ENCODE measurements at places on chromosomes 1 and 21.

- DNase-seq = no peak
Measured at GRCh38 chr1:182137546-182137945, 76.0 kb upstream of the ZNF648 start.

DNA sequence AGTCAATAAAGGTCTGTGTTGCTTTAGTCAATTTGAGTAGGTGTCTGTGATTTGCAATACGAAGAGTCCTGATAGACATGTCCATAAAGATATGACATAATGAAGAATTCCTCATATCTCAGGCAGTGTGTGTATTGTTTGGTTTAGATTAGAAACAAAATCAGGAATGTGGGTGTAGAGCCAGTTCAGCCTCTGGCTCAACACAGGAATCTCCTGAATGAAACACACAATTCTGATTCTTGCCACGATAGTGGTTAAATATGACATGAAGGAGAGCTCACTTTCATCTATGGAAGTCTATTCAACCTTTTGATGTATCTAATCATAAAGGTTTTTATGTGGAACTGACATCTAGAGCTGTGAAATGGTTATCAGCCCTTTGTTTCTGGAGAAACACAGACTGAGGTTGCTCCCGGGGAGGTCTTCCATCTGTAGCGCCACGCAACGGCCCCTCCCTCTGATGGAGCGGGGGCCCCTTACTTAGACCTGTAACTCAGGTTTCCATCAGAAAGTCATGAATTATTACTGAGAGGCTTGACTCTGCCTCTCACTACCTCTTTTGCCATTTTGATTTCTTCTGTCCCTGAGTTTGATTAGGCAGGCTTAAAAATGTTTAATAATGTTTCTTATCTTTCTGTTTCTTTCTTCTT is 19.5 kb downstream of the TSPAN2 start:
- peak; percentile 58 for DNase-seq

- DNase-seq = no peak
Measured at GRCh38 chr1:227732586-227733308, 2.4 kb downstream of the JMJD4 start.

DNA sequence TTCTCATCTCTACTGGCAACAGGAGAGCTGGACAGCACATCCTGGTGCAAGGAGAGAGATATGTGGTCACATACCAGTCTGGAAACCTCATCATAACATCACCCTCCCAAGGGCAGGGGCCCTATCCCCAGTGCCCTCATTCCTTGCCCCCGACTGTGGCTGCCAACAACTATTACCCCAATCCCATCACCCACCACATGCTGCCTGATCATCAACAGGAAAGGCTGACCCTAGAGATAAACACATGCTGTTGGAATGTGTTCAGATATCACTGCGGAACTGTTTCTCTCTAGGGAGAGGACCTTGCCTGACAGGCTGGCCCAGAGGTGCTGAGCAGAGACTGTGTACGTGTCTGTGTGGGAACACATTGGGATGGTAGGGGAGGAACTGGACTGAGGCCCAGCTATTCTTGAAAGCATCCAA is 4.5 kb upstream of the INKA2 start:
- DNase-seq = peak; percentile 38

- DNase-seq = peak; percentile 16
Measured at GRCh38 chr1:231918239-231919015, 291.8 kb downstream of the DISC1 start.

DNA sequence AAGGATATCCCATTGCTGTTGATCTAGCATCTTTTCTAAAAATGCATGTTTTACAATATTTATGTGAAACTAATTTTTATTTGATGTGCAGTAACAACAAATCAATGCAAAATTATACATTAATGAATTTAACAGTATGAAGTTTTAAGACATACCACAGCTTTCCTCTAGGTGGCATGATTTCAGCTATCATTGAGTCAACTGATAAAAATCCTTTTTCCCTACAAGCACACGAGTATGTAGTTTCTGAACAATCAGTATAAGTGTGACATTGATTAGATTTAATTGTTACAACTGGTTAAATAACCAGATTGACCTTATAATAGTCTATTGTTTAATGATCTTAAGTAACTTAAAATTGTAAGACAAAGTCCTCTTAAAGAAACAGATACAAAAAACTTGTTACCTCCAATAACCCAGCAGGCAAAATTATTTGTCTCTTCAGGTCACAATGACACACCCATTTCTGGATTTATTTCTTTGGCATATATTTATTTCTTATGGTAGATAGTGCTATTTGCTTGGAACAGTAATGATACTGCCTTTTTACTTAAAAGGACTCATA is 5.8 kb upstream of the TGFB2 start:
- DNase-seq = peak; percentile 82

Measured in adipocyte (in vitro differentiated cells).